Activated T-helper 1 cell treated with anti-CD3 and anti-CD28 coated beads, Interleukin-2, amount 50 U/mL, for 16 hours (primary cell): ENCODE measurements at places on chromosomes 11 and 22.

DNA sequence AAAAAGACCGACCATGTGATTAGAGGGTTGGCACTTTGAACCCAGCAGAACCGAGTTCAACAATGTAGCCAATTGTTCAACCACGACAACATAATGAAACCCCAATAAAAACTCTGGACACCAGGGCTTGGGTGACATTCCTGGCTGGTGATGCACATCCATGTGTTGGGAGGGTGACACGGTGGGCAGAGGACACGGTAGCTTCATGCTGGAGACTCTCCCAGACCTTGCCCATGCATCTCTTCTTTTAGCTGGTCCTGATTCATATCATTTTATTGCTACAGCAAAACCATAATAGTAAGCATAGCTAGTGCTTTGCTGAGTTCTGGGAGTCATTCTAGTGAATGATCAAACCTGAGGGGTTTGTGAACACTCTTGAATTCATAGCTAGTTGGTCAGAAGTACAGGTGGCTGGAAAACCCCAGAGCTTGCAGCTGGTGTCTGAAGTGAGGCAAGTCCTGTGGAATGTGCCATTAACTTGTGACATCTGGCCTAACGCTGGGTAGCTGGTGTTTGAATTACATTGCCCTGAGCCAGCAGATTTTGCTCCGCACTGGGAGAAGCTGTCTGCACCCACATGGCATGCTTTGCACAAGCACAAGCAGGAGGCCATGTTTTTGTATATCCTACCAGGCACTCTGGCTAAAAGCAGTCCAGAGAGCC is 14.0 kb downstream of the RPUSD4 start:
- no peak for DNase-seq

DNA sequence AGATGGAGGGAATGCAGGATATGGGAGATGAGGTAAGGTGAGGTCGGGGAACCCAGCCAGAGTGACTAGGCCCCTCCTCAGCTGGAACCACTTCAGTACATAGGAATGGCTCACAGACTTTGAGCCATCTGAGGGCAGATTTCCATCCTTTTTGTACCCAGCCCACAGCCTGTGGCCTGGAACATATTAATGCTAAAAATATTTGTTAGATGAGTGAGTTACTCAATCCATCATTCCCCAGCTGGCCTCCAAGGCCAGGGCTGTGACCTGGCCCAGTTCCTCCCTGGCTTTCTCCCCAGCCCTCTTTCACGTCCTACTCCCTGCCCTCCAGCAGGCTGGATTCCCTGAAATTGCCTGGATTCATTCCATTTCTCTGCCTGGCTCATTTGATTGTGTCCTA is 57.2 kb upstream of the PRDM11 start:
- DNase-seq, result no peak

- DNase-seq, result no peak
These were observed 71.1 kb downstream of the RTL6 start for GRCh38 chr22:44426981-44427380.

DNA sequence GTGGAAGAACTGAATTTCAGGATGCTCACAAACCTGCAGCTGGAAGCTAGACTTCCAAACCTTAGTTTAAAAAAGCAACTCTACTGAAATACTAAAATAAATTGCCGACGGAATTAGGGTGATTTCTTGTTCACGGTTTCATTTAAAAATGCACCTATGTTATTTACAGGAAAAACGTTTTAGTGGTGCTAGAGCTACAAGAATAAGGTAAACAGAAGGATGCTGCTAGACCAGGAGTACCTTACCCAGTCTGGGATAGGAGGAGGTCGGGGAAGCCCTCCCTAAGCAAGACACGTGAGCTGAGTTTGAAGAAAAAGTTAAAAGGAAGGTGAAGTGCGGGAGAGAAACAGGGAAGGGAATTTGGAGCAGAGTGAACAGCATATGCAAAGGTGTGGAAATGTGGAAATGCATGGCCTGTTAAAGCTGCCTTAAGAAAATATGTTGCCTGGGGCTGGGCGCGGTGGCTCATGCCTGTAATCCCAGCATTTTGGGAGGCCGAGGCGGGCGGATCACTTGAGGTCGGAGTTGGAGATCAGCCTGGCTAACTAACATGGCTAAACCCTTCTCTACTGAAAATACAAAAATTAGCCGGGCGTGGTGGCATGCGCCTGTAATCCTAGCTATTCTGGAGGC is 1.4 kb upstream of the FTH1 start:
- DNase-seq, result no peak

DNA sequence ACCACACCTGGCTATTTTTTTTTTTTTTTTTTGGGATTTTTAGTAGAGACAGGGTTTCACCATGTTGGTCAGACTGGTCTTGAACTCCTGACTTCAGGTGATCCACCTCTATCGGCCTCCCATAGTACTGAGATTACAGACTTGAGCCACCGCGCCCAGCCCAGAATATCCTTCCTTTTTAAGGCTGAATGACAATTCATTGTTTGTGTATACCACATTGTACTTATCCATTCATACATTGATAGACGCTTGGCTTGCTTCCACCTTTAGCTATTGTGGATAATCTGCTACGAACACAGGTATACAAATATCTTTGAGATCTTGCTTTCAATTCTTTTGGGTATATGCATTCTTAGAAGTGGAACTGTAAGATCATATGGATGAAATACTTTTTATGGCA is 10.8 kb upstream of the RASSF10 start:
- DNase-seq, result no peak

DNA sequence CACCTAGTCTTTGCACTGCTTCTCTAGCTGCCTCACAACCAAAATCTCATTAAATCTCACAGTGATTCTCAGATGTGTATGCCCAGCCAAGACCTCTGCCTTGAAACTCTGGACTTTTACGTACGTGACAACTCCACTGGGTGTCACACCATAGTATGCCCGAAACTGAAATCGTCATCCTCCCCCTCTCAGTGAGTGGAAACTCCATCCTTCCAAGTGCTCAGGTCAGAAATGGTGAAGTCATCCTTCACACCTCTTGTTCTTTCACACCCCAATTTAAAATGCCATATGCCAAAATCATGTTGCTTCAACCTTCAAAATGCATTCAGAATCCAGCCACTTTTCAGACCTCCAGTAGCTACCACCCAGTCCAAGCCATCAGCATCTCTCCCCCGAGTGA is 42.5 kb downstream of the SFI1 start:
- DNase-seq, result no peak

DNA sequence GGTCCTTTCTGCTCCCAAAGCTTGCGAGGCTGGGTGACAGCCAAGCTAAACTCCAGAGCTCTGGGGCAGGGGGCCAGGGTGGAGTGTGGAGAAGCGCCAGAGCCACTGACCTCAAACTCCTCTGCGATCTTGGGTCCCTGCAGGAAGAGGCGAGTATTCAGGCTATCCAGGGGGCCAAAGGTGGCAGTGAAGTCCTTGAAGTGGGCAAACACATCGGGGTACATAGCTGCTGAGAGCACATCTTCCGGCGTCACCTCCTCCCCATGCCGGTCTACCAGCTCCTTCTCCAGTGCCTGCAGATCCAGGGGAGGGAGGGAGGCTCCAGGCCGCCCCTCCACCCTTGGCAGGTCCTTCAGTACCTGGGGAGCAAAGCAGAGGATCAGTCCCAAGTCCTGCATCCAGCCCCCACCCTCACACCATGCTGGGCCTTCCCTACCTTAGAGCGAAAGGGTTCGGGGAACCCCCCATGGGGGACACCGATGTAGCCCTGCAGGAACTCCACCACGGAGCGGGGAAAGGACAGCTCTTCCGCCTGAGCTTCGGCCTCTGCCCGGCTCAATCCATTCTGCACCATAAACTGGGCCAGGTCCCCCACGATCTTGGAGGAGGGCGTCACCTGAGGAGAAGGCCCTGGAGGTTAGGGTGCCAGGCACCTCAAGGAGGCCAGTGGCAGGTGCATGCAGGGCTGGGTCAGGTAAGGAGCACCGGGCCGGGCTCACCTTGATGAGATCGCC is 6.4 kb downstream of the RCE1 start:
- no peak for DNase-seq

- peak; percentile 60 for DNase-seq
These were observed 1.2 kb upstream of the TYMP start for GRCh38 chr22:50530877-50531545.

DNA sequence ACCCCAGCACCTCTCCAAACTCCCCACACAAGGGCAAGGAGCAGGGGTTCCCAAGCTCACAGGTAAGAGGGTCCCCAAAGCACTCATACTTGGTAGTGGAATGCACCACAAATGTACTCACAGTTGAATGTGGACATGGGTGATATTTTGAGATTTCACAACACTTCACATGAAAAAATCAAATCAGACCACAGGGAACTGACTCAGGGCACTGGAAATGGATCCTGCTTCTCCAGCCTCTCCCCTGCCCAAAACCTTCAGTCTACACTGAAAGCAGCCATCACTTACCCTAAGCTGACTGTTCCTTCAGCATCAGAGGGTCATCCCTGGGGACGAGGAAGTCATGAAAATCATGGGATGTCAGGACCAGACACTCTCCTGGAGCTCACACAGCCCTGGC is 40.2 kb downstream of the SCGB1A1 start:
- no peak for DNase-seq

GRCh38 chr11:70033711-70034070 is 44.4 kb upstream of the ANO1 start:
- DNase-seq, result no peak

DNA sequence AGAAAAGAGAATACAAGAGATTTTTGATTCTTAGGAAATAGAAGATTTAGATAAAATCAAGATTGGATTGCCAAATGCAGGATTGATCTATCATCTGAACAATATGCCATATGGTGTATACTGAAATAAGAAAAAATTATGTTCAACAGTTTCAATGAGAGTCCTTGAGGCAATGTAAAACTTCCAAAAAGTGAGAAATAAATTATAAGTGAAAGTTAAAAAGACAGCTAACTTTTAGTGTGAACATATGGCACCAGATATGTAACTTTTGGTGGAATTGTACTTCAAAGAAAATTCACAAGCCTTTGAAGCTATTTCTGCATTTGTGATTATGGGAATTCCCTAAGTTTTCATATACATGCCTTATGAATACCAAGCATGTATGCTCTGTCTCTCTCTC is 200.5 kb upstream of the ANO3 start:
- no peak for DNase-seq

DNA sequence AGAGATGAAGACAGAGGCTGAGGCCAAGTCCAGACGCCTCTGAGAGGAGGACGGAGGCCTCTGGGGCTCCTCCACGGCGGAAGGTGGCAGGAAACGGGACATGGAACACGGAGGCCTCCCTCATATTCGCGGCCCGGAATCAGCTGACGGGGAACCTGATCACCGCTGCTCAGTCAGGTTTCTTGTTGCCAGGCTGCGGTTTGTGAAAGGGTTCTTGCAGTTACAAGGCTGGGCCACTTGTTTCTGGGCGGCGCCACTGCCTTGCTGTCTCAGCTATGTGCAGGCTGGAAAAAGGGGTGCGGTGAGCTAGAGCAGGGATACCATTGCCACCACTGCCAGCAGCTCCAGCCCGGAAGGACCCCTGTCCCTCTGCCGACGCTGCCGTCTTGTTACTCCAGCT is 10.0 kb upstream of the MMP1 start:
- no peak for DNase-seq

DNA sequence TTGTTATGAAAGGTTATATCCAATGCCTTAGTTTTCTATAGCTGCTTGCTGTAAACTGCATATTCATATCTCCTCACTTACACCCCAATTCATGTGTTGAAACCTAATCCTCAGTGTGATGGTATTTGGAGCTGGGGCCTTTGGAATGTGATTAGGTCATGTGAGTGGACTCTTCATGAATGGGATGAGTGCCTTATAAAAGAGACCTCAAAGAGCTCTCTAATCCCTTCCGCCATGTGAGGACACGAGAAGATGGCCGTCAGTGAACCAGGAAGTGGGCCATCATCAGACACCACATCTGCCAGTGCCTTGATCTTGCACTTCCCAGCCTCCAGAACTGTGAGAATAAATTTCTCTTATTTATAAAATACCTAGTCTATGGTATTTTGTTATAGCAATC is 79.3 kb downstream of the CYP2R1 start:
- DNase-seq, result no peak

- no peak for DNase-seq
These were observed 39.2 kb downstream of the TMEM135 start for GRCh38 chr11:87076874-87077429.

DNA sequence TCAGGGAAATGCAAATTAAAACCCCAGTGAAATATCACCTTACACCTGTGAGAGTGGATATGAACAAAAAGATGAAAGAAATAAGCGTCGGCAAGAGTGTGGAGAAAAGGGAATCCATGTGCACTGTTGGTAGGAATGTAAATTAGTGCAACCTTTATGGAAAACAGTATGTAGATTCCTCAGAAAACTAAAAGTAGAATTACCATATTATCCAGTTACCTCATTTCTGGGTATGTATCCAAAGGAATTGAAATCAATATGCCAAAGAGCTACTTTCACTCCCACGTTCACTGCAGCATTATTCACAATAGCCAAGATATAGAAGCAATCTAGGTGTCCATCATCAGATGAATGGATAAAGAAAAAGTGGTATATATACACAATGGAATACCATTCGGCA is 246.0 kb upstream of the ARHGAP20 start:
- no peak for DNase-seq

DNA sequence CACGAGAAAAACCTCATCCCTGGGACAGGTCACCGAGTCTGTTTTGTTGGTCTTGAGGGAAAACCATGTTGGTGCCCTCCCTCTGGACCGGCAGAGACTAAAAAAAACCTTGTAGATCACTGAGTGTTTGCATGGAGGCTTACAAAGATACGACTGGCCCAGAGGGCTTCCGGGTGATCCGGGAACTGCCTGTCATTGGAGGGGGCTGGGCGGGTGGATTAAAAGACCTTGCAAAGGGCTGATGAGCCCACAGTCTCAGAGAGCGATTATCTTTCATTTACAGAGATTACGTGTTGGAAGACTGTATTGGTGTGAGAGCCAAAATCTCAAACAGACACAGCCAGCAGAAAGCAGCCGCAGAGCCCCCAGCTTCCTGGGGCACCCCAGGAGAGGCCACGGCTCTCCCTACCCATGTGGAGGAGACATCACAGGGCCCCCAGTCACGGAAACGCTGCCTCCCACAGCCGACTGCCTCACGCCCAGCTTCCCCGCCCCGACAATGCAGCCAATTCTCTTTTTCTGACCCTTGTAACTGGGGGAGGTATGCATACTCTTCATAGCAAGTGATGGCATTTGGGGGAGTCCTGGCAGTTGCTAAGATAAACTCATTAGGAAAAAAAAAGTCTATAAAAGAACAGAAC is 426.4 kb downstream of the CTTN start:
- DNase-seq, result no peak
